T-helper 9 cell (primary cell): ENCODE measurements at places on chromosomes 4 and X.

DNA sequence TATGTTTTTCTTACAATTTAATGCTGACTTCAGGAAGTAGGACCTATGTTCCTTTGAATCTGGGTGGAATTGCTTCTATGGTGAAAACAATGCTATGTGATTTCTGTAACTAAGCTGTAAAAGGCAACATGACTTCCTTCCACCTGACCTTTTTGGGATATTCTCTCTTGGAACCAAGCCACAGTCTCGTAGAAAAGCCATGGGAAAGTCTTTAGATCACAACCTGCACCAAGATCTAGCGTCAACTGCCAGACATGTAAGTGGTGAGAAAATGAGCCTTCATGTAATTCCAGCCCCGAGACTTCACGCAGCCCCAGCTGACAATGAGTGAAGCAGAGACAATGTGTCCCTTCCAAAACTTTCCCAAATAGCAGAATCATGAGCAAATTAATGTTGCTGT lies 297.0 kb upstream of the DCAF8L1 start:
- DNase-seq, result no peak

- no peak for DNase-seq
Measured at GRCh38 chr4:98359646-98360045, 98.5 kb downstream of the RAP1GDS1 start.

GRCh38 chrX:137565921-137566745 lies at the start of gene ZIC3:
Gene ZIC3 (plus strand): TSS chrX:137566127. CDS start chrX:137566692, 565 bp downstream.
- no peak for DNase-seq

DNA sequence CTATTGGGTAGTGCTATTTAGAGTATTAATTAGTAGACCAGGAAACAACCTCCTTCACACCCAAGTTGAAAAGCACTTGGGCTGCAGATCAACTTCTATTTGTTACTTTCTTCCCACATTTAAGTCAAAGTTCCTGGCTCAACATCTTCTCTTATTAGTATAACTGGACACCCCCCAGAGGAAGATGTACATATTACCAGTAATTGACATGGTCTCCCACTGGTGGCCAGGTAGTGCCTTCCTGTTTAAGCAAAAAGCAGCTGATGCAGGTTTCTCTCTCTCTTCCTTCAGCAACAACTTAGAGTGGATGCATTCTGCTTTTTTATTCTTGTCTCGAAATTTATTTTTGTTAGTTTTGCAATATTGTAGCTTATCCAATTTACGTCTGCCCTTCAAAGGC lies 438.1 kb downstream of the GBA3 start:
- no peak for DNase-seq

GRCh38 chr4:27272217-27272616 lies 411.6 kb downstream of the STIM2 start:
- DNase-seq, result no peak

DNA sequence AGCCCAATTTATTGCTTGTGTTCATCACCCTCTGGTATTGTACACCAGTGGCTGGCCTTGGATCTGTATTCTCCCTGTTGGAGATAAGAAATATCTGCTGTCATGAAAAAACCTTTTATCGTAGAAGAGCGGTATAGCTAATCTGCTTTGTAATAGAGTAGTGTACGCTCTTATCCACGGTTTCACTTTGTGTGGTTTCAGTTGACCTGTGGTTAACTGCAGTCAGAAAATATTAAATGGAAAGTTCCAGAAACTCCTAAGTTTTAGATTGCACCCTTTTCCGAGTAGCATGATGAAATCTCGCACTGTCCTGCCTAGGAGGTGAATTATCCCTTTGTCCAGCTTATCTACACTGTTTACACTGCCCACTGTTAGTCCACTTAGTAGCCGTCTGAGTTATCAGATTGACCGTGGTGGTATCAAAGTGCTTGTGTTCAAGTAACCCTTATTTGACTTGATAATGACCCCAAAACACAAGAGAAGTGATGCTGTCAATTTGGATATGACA lies 42.4 kb downstream of the KDM6A start:
- DNase-seq, result no peak

- DNase-seq, result no peak
Measured at GRCh38 chrX:13014111-13015096, 30.0 kb downstream of the FAM9C start.

- peak; percentile 29 for DNase-seq
Measured at GRCh38 chrX:63560601-63561218, 209.6 kb upstream of the SPIN4 start.

GRCh38 chrX:26511589-26512363 lies 295.8 kb downstream of the MAGEB5 start:
- DNase-seq, result no peak

- no peak for DNase-seq
Measured at GRCh38 chr4:108820492-108821350, 57.9 kb upstream of the ETNPPL start.

GRCh38 chr4:123786920-123787319 lies 390.3 kb downstream of the SPRY1 start:
- no peak for DNase-seq

GRCh38 chr4:82918091-82918490 lies 17.6 kb downstream of the THAP9 start:
- no peak for DNase-seq

GRCh38 chr4:81827577-81828202 lies 356.0 kb upstream of the RASGEF1B start:
- DNase-seq, result no peak

DNA sequence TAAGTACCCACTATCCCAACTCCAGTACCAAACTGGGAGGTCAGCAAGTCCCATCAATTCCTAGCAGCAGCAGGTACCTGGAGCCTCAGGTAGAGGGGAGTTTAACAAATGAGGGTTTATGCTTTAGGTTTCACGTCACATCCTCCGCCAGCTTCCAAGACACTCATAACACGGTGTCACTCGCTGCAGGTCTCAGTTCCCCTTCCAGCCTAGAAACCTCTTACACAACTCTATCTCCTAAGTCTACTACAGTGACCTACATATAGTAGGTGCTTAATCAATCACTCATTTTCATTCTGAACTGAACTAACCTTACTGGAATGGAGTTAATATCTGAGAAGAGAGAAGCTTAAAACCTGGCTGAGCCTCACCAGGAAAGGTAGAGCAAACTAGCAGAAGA lies 96.0 kb downstream of the EFHC2 start:
- DNase-seq, result no peak

GRCh38 chr4:76275486-76276124 lies 24.1 kb downstream of the FAM47E start:
- DNase-seq, result no peak

DNA sequence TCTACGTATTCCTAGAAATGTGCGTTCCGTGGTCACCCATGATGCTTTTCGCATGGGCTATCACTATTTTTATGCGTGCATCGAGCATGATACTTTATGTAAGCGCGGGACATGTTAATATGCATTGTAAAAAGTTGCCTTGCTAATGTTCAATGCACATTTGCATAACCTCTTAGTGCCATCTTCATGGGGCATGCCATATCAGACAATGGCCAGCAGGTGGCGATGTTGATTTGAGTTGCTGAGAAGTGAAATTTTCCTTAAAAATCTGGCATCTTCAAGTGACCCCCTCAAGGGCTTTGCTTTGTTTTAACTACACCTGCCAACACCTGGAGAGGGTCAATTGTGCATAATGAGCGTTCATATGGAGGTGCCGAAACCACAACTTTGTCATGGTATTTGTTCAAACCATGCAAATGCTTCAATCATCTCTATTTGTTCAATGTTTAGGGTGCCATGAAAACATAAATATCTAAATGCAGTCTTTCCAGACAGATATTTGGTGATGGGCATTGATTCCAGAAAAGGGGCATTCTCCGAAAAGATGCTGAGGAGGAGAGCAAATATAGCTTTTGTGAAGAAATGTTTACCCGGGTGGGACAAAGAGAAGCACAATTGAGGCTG lies 833.9 kb upstream of the PRKX start:
- peak; percentile 27 for DNase-seq
